CD8-positive, alpha-beta memory T cell (primary cell): ENCODE measurements at places on chromosomes 3 and 15. TPM values are rescaled to one million over a fixed set of nuclear protein-coding genes. Genes with fewer than 3 reads are reported as not detected.

GRCh38 chr3:54960082-54960481, 32.2 kb upstream of the LRTM1 start:
- no peak overlapping the region for H3K27ac ChIP-seq
- H3K27me3 ChIP-seq = no peaks in the 10 kb centered on the region
- DNase-seq = no peak
- H3K36me3 ChIP-seq = no peaks in the 10 kb centered on the region
- no peak overlapping the region for H3K4me3 ChIP-seq

GRCh38 chr15:86125775-86126174, 46.1 kb downstream of the AGBL1 start:
- H3K4me1 ChIP-seq = no peaks in the 10 kb centered on the region
- no peaks in the 10 kb centered on the region for H3K27me3 ChIP-seq
- DNase-seq = no peak
- no peaks in the 10 kb centered on the region for H3K36me3 ChIP-seq

GRCh38 chr15:29034593-29035335, 149.0 kb downstream of the APBA2 start:
- H3K4me3 ChIP-seq = no peak overlapping the region
- peaks cover 36% of the 10 kb centered on the region for H3K4me1 ChIP-seq
- DNase-seq = no peak
- H3K27ac ChIP-seq = no peak overlapping the region
- H3K27me3 ChIP-seq = no peaks in the 10 kb centered on the region

GRCh38 chr15:79016527-79017170, 71.8 kb upstream of the CTSH start:
- H3K4me3 ChIP-seq = no peak overlapping the region
- no peaks in the 10 kb centered on the region for H3K36me3 ChIP-seq
- no peak overlapping the region for H3K27ac ChIP-seq
- DNase-seq = no peak

Gene LCTL
- total RNA-seq = not detected
